Renal cortical epithelial cell (primary cell): ENCODE measurements at places on chromosomes 1 and 21. TPM values are rescaled to one million over a fixed set of nuclear protein-coding genes. Genes with fewer than 3 reads are reported as not detected.

- no peak for DNase-seq
These were observed 497.4 kb downstream of the DPYD start for GRCh38 chr1:97423403-97423802.

GRCh38 chr1:92362970-92363369 is 64.1 kb downstream of the RPAP2 start:
- no peak for DNase-seq

DNA sequence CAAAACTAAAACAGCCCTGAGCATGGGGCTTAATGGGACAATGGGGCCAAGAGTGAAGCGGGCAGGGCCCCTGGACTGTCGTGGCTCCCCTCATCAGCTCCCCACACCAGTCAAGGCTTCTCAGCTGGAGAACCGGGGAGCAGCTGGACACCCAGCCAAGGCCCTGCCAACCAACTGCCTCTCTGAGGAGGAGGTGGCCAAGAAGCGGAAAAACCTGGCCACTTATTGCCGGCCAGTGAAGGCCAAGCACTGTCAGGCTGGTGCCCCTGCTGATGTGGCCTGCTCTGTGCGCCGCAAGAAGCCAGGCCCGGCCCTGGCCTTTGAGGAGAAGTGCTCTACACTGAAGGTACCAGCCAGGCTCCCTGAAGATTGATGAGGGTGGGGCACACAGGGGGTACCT is 2.5 kb upstream of the CYB561D1 start:
- no peak for DNase-seq

- no peak for DNase-seq
These were observed 5.7 kb downstream of the DDAH1 start for GRCh38 chr1:85459290-85459689.

DNA sequence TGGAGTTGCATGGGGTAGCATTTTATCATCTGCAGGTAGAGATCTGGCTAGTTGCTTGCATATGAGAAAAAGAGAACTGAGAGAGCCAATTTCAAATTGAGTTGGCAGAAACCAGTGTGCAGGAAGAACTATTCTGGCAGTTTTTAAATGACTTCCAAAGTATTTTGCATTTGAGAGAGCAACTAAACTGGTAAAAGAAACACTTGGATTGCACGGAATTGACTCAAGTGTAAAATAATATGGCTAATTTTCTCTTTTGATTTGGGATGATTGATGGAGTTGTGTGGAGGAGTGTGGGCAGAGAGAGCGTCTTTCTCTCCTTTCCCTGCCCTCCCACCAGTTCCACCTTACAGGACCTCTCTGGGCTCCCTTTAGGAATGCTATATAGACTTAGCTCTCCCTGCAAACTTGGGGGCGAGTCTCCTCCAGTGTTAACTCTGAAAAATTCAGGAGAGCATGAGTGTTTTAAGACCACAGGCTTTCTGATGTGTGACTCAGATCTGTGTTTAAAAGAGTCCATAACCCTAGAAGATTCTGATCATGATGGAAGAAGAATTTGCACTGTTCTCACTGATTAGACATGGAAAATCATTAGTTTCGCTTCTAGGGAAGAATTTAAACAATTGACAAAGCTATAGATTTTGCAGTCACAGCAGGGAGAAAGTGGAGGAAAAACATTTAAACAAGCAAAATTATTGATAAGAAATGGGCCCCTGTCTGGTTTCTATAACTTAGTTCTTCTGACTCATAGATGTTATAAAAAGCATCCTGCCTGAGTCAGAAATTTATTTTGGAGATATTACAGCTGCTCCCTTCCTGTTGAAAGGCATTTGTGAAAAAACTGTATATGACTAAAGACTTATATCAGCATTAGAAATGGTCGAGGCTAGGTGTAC is 24.9 kb upstream of the CTBS start:
- peak; percentile 49 for DNase-seq

DNA sequence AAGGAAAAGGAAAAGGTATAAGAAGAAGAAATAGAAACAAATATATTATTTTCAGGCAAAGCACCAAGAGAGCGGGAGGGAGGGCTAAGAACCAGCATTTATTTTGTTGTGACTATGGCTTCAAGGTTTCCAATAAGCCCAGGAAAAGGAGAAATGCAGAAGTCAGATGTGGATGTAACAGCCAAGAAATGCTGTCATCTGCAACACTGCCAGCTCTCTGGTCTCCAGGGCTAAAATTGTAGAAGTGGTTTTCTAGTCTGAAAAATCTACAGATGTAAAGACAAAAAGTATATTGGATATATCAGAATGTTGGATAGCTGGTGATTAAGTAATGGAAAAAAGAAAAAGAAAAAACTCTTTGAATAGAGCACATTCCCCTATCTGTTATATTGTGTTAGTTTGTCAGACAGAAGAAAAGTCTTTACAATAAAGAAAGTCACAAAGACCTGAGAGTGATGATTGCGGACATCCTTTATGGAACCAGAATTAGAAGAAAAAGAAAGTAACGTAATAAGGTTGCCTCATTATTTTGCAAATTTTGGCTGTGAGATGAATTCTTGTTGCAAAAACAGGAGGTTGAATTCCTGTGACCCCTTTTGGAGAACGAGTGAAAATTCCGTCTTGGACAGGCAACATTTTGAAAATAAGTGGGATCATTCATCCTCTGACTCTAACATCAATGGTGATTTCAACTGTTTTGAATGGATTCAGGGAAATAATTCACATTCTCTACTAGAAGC is 938.1 kb downstream of the TTLL7 start:
- no peak for DNase-seq

DNA sequence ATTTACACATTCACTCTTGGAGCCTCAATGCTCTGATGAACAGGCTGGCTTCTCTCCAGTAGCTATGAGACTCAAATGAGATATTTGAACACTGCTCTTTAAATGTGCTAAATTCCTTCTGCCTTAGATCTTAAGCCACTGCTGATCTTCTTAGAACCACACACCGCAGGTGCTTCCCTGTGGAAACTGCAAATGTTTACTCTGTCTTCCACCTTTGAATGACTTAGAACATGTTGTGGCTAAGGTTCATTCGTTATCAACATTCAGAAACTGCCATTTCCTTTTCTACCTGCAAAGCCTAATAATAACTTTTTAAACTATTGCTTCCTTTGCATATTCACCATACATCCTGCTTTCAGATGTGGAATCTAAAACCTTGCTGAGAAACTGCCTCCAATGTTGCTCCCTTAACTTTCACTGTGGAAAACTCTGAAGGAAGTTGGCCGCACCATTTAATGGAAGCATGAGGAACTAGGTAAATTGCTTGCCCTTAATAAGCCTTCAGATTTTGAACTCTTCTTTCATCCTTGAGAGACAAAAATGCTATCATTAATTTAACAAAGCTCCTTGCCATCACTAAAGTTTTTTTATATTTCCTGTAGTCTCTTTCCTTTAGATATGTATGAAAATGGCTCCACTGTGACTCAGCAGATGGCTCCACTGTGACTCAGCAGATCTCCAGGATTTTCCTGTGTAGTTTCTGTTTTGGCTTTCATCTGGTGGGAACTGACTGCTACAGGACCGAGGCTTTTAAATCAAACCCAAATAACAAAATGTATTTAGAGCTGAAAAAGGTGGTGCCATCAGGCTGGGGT is 143.8 kb downstream of the TNFSF18 start:
- DNase-seq, result peak; percentile 99

DNA sequence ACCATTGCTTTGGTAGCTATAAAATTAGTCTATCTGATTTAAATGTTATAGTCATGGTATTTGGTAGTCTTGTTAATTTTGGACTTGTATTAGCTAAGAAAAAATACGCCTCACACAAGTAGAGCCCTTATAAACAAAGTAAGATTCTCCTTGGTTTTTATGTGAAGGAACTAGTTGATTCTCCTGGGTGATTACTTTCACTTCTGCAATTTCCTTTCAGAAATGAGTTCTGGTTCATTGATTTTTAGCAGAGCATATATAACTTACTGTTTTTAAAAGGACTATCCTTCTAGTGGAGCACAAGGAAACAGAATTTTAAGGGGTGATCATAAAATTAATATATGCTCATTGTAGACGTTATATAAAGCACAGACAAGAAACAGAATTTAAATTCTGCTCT is 120.1 kb downstream of the BACH1 start:
- DNase-seq, result peak; percentile 36

DNA sequence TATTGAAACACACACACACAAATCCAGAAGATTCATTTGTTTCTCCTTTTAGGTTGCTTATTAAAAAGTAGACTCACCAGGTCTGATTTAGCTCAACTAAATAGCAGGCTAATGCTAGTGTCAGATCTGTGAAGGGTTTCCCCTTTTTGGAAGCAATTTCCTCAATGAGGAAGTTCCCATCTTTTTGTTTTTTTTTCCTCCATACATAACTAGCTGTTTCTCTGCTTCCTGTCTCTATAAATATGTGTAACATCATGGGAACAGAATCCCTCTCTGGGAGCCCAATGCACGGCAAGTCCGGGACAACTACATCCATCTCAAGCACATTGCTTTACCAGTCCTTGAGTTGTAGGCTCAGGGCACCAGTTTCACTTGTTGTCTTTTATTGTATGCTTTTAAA is 1421.1 kb downstream of the PLA2G4A start:
- DNase-seq, result no peak

DNA sequence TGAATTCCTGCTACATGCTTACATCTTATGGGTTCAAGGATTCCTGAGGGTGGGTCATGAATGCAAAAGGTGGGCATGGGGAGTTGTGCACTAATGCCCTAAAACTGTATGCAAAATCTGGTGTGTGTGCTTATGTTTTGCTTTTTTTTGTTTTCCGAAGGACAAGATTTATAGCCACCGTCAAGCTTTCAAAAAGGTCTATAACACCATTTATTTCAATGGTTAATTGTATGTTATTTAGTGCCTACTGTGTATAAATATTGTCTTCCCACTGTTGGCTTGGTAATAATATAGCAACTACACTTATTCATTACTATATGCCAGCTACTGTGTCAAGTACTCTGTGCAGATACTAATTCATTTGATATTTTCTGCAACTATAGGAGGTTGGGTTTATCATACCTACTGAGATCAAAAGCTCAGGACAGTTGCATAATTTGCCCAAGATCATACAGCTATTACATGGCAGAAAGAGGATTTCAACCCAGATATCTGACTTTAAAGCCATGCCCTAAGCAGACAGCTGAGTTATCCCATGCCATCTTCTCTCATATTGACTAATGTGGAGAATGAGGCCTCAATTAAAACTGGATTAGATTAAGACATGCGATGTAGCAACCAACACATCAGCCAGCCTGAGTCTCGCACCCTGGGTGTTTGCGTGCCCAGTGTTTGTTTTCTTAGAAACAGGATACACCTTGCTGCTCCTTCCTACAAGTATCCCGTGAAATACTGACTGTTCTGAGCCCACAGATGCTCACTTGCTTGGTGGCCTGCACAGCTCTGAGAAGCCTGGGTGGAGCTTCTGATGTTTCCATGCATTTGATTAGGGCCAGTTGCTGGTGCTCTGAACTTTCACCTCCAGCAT is 34.6 kb downstream of the GADD45A start:
- DNase-seq, result no peak

DNA sequence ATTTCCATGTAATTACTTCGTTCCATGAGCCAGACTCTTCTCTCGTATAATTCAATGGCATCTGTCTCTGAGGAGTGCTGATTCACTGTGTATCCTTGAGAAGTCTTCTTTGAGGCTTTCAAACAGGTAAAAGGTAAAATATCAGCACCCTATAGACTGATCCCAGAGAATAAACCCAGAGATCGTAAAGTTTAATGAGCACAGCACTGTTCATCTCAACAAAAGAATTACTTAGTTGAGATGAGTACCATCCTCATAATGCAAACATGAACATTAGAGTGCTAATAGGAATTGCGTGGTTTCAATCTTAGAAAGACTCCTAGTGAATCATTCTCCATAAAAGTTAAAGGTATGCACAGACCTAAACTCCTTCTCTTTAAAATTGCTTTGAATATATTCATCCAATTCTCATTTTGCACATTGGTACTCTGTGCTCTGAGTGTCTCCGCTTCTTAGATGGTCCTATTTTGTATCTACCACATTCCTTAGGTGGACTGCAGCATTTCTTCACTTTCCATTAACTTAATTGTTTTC is 97.2 kb downstream of the TBX15 start:
- no peak for DNase-seq

DNA sequence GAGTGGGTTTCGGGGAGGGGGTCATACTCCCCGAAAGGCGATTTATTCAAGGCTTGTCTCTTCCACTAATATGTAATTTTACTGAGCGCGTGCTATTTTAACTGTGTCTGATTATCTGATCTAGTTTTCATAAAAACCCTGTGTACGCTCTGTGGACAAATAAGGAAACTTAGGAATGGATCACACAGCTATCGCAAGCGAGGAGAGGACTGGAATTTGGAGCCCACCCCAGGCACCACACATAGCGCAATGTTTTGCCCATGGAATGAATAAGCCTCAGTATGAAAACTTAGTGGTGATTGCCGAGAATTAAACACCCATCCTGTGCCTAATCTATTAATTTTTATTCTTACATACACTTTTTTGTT is 9.8 kb upstream of the RAB42 start:
- peak; percentile 32 for DNase-seq

DNA sequence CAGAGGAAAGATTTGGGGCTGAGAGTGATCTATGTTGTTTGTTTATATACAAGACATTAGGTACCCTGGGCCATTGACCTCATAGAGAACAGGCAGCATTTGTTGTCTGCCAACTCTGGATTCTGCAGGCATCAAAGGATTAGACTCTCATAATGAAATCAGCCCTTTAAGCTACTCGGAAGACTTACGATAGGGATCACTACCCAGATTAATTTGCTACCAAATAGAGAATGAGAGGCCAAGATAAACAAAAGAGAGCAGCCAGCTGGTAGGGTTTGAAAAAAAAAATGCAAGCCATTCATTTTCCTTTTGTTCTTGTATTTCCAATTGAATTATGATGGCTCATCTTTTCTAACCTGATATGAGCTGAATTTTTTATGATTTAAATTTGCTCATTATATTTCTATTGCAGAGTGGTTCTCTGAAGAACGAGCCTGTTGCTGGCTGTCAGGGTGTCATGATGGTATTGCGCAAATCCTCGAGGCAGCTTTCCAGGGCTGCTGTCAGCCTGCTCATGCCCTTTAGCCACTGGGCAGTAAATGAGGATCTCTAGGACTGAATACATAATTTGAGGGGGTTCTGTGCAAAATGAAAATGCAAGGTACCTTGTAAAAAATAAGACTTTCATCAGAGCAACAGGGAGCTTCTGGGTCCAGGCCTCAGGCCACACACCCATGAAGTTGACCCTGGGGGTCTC is 116.4 kb upstream of the KCNJ15 start:
- DNase-seq, result peak; percentile 81

The WARS2 gene
- 24.3 and 24.7 TPM in 2 replicates for total RNA-seq

The LENEP gene
- 0.60 TPM in 1 of 2 replicates, not detected in the other for total RNA-seq

The HSPA13 gene
- 33.1 and 53.7 TPM in 2 replicates for total RNA-seq

The DNALI1 gene
- total RNA-seq, result 3.0 and 11.0 TPM in 2 replicates

The CD1D gene
- total RNA-seq, result 0.75 and 1.4 TPM in 2 replicates

The PLA2G2A gene
- not detected in 2 replicates for total RNA-seq

The NKAIN1 gene
- total RNA-seq, result 0.10 TPM in 1 of 2 replicates, not detected in the other

The FAM110D gene
- total RNA-seq, result not detected in 2 replicates

The OPTC gene
- not detected in 2 replicates for total RNA-seq

The PGLYRP3 gene
- total RNA-seq, result not detected in 2 replicates

The TRIM33 gene
- 24.1 and 47.2 TPM in 2 replicates for total RNA-seq
